M059J (cell line): ENCODE measurements at places on chromosomes 7 and 10. TPM values are rescaled to one million over a fixed set of nuclear protein-coding genes. Genes with fewer than 3 reads are reported as not detected.

DNA sequence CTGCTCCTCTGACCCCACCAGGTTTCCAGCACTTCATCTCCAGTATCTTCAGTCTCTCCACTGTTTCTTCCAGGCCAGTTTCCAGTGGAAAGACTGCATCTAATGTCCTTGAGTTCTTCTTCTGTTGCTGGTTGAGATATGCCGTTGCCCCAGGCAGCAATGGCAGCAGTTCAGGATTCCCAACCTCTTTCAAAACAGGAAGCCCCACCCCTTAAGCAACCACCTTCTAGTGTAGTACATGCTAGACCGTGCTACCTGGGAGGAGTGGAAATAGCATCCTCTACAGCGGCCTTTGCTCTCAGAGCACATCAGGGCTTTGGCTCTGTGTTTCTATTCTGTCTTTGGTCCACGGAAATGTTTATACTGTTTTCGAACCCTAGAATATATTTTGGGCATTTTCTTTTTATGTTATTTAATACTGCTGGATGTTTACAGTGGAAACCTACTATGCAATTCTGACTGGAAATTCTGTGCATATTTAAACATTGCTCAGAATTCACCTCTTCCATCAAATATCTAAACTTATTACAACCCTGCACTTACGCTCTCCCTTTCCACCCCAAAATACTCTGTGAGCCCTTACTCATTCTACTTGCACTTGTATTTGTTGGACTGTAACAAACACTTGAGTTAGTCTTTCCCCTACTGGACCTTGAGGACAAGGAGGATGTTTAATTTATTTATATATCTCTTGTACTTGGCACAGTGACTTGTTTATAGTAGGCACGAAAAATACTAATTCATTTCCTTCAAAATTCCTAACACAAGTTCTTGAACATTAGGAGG, 8.5 kb upstream of the BPGM start:
- DNase-seq = peak; percentile 47

GRCh38 chr7:74606101-74606908, 51.2 kb upstream of the GTF2I start:
- peak; percentile 75 for DNase-seq

DNA sequence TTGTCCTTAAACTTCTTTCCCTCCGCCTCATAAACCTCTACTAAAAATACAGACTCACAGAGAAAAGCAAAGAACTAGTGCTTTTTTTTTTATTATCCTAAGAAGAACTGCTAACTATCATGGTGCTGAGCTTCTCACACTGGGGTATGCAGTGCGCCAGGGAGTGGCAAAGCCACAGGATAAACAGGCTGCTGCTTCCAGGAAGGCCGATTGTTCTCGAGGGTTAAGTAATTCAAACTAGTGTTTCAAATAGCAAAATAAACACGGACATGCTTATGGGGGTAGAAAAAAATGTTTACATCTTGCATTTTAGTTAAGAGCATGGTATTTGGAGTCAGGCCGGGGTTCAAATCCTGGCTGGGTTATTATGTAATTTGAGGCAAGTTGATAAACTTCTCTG, 157.0 kb downstream of the TAX1BP1 start:
- DNase-seq = peak; percentile 61

- peak; percentile 2 for DNase-seq
Measured at GRCh38 chr10:1255118-1255517, 198.9 kb downstream of the WDR37 start.

DNA sequence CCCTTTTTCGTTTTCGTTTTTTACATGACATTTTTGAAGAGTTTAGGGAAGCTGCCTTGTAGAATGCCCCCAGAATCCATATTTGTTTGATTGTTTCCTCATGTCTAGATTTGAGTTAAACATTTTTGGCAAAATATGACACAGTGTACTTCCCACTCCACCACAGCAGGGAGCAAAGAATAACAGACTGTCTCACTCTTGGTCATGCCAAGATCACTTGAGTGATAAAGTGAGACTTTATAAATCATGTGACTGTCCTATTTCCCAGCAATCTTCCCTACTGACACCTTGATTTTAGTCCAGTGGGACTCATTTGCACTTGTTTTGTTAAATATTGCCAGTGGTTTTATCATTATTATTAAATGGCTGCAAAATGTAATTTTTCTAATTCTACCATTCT, 44.4 kb upstream of the USP6NL start:
- DNase-seq = no peak

- no peak for DNase-seq
Measured at GRCh38 chr10:119133949-119134348, 30.0 kb downstream of the DENND10 start.

DNA sequence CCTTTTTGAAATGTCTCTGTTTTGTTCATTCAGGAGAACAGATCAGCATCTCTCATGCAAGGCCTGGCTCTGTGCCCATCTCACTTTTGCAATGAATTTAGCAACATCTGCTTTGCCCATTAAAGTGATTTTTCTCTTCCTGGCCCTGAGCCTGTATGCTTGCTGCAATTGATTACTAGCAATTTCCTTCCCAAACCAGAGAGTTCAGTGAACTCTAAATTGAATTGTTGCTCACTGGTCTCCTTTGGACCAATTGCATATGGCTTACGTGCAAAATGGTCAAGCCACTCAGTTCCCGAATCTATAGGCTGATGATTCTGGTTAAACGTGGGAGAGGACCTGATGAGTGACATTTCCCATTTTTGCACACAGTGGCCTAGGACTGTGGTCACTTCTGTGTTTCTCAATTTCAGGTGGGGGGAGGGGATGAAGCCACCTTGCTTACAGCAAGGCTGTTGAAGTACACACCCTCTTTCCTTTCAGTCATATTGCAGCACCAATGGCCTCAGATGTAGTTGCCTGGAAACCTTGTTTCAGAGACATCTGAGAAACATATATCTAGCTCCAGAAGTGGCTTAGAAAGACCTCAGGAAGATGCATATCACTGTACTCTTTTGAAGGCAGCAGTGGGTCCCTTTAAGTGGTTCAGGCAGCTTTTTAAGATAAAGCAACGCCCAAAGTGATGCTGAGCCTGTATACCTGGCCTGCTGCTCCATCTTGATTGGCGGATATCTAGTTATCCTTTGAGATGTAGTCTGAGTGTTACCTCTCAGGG, 201.4 kb downstream of the PTEN start:
- no peak for DNase-seq

HABP2 gene
- not detected in 2 replicates for total RNA-seq

PLAU gene
- total RNA-seq = 264 and 272 TPM in 2 replicates

PWWP2B gene
- total RNA-seq = 1.2 and 5.3 TPM in 2 replicates
